ENCODE measurements at places on chromosomes 12 and 14. TPM values are rescaled to one million over a fixed set of nuclear protein-coding genes. Genes with fewer than 3 reads are reported as not detected.

GRCh38 chr14:54085841-54086240 lies 129.2 kb upstream of the BMP4 start:
- DNase-seq = no peak
- no peak overlapping the region for H3K27ac ChIP-seq
- no peaks in the 10 kb centered on the region for H3K36me3 ChIP-seq
- H3K4me1 ChIP-seq = no peaks in the 10 kb centered on the region

- H3K27ac ChIP-seq = no peak overlapping the region
- no peaks in the 10 kb centered on the region for H3K27me3 ChIP-seq
- no peak overlapping the region for H3K4me3 ChIP-seq
- H3K4me1 ChIP-seq = peaks cover 16% of the 10 kb centered on the region
- no peak for DNase-seq
Measured at GRCh38 chr12:123122626-123123025, 28.3 kb downstream of the PITPNM2 start.

DNA sequence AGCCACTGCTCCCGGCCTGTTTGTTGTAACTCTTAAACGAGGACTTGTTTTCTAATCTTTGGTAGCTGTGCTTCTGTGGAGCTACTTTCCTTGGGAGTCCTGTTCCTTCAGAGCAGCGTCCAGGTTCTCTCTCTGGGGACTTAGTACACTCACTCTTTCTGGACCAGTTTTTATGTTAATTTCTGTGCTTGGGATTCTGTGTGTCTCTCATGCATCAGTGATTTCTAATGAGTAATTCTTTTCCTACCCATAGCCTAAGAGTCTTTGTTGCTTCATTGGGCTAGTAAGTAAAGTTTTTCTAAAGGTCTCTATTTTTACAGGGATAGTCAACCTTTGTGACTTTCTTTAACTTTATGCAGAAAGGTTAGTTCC lies 289.3 kb downstream of the FBXL14 start:
- no peaks in the 10 kb centered on the region for H3K4me1 ChIP-seq
- H3K4me3 ChIP-seq = no peak overlapping the region
- H3K27ac ChIP-seq = no peak overlapping the region

The ESRRB gene
- 1.1 TPM for total RNA-seq

GRCh38 chr12:124623344-124624035 lies 56.1 kb upstream of the NCOR2 start:
- no peak overlapping the region for H3K27ac ChIP-seq
- DNase-seq = no peak
- H3K27me3 ChIP-seq = no peaks in the 10 kb centered on the region
- H3K4me3 ChIP-seq = no peak overlapping the region
- no peaks in the 10 kb centered on the region for H3K36me3 ChIP-seq
- H3K4me1 ChIP-seq = peaks cover 24% of the 10 kb centered on the region

The IL22 gene
- not detected for total RNA-seq

The TAS2R30 gene
- total RNA-seq = 0.34 TPM

The FAIM2 gene
- not detected for total RNA-seq

DNA sequence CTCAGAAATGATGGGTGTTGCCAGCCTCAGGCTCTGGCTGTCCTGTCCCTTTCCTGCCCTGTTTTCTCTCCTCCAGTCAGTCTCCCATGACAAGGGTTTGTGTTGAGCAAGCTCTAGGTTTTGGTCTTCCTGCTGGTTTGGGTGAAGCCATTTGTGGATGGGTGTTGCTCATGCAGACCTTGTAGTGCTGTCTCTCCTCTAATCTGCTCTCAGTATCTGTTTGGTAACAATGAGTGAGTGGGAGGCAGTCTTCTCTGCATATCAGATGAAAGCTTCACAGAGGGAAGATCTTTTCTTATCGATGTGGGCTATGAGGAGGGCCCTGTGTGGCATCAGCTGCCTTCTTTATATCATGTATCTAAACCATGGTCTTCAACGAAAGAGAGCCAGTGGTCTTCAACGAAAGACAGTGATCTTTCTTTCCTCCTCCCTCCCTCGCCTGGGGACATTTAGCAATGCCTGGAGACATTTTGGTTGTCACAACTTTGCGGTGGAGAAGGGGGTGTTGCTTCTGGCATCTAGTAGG lies 3.6 kb downstream of the CMA1 start:
- no peaks in the 10 kb centered on the region for H3K27me3 ChIP-seq
- H3K4me1 ChIP-seq = no peaks in the 10 kb centered on the region
- no peak overlapping the region for H3K27ac ChIP-seq
- no peaks in the 10 kb centered on the region for H3K36me3 ChIP-seq
- H3K4me3 ChIP-seq = no peak overlapping the region

GRCh38 chr12:18690653-18691052 lies 47.2 kb downstream of the PLCZ1 start:
- H3K4me1 ChIP-seq = no peaks in the 10 kb centered on the region
- H3K27me3 ChIP-seq = no peaks in the 10 kb centered on the region
- H3K4me3 ChIP-seq = no peak overlapping the region
- no peak for DNase-seq
- H3K36me3 ChIP-seq = no peaks in the 10 kb centered on the region

The CCND2 gene
- 3.4 TPM for total RNA-seq

DNA sequence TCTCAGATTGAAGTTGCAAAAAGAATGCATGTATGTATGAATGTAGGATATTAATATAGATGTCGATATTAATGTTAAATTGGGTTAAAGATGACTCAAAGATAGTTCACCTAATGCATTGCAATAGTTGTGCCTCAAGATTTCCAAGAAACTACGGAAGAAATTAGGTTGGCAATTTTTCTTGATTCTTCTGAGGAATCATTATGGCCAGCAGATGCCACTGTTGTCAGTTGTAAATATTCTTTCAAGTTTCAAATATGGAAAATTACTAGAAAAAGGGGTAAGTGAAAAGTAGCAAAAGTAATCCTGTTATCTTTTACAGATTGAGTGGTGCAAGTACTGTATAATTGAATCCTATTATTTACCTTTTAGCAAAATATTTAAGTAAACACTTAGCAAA lies 202.1 kb downstream of the ADAMTS20 start:
- DNase-seq = no peak
- H3K36me3 ChIP-seq = no peaks in the 10 kb centered on the region
- H3K27me3 ChIP-seq = no peaks in the 10 kb centered on the region
- no peaks in the 10 kb centered on the region for H3K4me1 ChIP-seq

DNA sequence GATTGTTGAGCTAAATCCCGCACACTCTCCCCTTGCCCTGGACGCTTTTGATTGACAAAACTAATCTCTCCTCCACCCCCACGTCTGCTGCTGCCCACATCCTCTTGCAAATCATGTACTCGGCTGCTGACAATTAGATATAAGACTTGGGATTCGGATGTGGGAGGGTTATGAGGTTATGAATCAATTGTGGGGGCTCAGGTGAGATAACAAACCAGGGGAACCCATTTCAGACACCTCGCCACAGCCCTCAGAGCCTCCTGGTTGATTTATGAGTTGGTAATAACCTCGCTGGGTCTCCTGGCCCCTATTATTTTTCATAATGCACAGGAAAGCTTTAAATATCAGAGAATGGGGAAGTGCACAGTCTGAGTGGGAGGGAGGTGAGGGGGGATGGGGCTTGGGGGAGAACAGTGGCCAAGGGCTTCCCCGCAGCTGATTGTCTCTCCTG lies 449.9 kb downstream of the DPF3 start:
- H3K27me3 ChIP-seq = no peaks in the 10 kb centered on the region
- H3K27ac ChIP-seq = no peak overlapping the region
- H3K4me1 ChIP-seq = no peaks in the 10 kb centered on the region
- no peak for DNase-seq
- H3K4me3 ChIP-seq = no peak overlapping the region
- H3K36me3 ChIP-seq = no peaks in the 10 kb centered on the region

GRCh38 chr14:104051092-104051813 lies 34.2 kb upstream of the ASPG start:
- no peaks in the 10 kb centered on the region for H3K36me3 ChIP-seq
- no peak overlapping the region for H3K27ac ChIP-seq
- no peaks in the 10 kb centered on the region for H3K27me3 ChIP-seq
- H3K4me3 ChIP-seq = no peak overlapping the region

- H3K4me1 ChIP-seq = peaks cover 10% of the 10 kb centered on the region
- no peaks in the 10 kb centered on the region for H3K36me3 ChIP-seq
- H3K27ac ChIP-seq = no peak overlapping the region
- no peak overlapping the region for H3K4me3 ChIP-seq
Measured at GRCh38 chr12:25248137-25248536, 2.6 kb downstream of the KRAS start.

The AJUBA gene
- total RNA-seq = 0.46 TPM

The SLC39A5 gene
- not detected for total RNA-seq

- DNase-seq = no peak
- no peaks in the 10 kb centered on the region for H3K36me3 ChIP-seq
- H3K27me3 ChIP-seq = no peaks in the 10 kb centered on the region
- H3K27ac ChIP-seq = no peak overlapping the region
Measured at GRCh38 chr12:124436366-124436765, 131.0 kb downstream of the NCOR2 start.

GRCh38 chr14:68853749-68854148 lies 60.9 kb upstream of the ZFP36L1 start:
- H3K4me3 ChIP-seq = no peak overlapping the region
- no peaks in the 10 kb centered on the region for H3K4me1 ChIP-seq
- H3K36me3 ChIP-seq = no peaks in the 10 kb centered on the region
- DNase-seq = no peak
- no peak overlapping the region for H3K27ac ChIP-seq

The ZNF84 gene
- 19.0 TPM for total RNA-seq

DNA sequence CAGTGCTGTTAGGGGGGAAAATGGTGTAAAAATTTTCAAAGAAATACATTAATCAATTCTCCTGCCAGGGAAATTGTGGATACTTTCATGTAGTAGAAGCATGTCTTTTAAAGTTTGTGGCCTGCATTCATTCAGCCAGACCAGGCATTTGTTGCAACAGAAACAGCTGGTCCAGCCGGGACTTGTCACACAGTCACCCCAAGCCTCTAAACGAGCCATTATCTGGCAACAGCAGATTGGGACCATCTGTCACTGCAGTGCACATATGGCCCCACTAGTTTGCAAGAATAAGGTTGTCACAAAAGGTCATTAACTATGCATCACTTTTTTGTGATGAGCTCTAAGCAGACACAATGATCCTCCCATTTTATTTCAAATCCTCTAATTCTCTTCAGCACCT lies 193.9 kb downstream of the PHLDA1 start:
- H3K27me3 ChIP-seq = no peaks in the 10 kb centered on the region
- DNase-seq = no peak
- H3K27ac ChIP-seq = no peak overlapping the region
- no peak overlapping the region for H3K4me3 ChIP-seq

GRCh38 chr12:9332564-9332963 lies 124.4 kb upstream of the PZP start:
- H3K27ac ChIP-seq = no peak overlapping the region
- no peak overlapping the region for H3K4me3 ChIP-seq
- no peaks in the 10 kb centered on the region for H3K4me1 ChIP-seq
- no peaks in the 10 kb centered on the region for H3K36me3 ChIP-seq
- no peak for DNase-seq
- no peaks in the 10 kb centered on the region for H3K27me3 ChIP-seq

The LUM gene
- 1.3 TPM for total RNA-seq

The CCDC197 gene
- total RNA-seq = not detected

The OR11H12 gene
- total RNA-seq = not detected

GRCh38 chr12:19214020-19214419 lies 84.5 kb downstream of the PLEKHA5 start:
- no peak overlapping the region for H3K27ac ChIP-seq
- H3K36me3 ChIP-seq = no peaks in the 10 kb centered on the region
- no peak overlapping the region for H3K4me3 ChIP-seq
- H3K4me1 ChIP-seq = no peaks in the 10 kb centered on the region
- no peaks in the 10 kb centered on the region for H3K27me3 ChIP-seq

DNA sequence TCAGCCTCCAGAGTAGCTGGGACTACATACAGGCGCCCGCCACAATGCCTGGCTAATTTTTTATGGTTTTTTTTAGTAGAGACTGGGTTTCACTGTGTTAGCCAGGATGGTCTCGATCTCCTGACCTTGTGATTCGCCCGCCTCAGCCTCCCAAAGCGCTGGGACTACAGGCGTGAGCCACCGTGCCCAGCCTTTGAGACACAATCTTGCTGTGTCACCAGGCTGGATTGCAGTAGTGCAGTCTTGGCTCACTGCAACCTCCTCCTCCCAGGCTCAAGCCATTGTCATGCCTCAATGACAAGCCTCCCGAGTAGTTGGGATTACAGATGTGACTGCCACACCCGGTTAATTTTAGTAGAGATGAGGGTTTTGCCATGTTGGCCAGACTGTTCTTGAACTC lies 21.3 kb upstream of the STRN3 start:
- no peaks in the 10 kb centered on the region for H3K4me1 ChIP-seq
- H3K27ac ChIP-seq = no peak overlapping the region
- H3K4me3 ChIP-seq = no peak overlapping the region
- no peaks in the 10 kb centered on the region for H3K27me3 ChIP-seq

DNA sequence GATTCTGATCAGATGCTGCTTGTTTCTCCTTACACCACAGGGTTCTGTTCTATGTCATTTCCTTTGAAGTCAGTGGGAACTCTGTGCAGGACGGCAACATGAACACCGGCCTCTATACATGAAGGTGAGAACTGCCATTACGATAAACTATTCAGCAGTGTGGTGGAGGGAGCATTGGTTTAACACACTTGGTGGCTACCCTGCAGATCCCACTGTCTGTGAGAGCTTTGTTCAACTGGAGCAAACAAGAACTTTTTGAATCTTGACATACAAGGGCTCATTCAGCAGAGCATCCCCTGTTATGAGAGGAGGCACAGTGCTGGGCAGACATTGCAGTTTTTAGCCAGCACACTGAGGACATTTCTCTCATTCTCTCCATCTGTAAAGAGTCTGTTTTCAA lies 10.7 kb upstream of the FRS2 start:
- H3K4me3 ChIP-seq = no peak overlapping the region
- no peak for DNase-seq
- no peak overlapping the region for H3K27ac ChIP-seq
- no peaks in the 10 kb centered on the region for H3K27me3 ChIP-seq

The CLEC4D gene
- not detected for total RNA-seq

GRCh38 chr12:60335745-60336144 lies 739.9 kb downstream of the SLC16A7 start:
- H3K27ac ChIP-seq = no peak overlapping the region
- no peak overlapping the region for H3K4me3 ChIP-seq
- DNase-seq = no peak
- no peaks in the 10 kb centered on the region for H3K4me1 ChIP-seq

GRCh38 chr12:27112871-27113270 lies 30.5 kb upstream of the C12orf71 start:
- no peak overlapping the region for H3K4me3 ChIP-seq
- DNase-seq = no peak
- H3K27me3 ChIP-seq = no peaks in the 10 kb centered on the region
- no peak overlapping the region for H3K27ac ChIP-seq
